Activated T-cell treated with anti-CD3 and anti-CD28 coated beads for 1 hour (primary cell): ENCODE measurements at places on chromosomes 1 and 21.

DNA sequence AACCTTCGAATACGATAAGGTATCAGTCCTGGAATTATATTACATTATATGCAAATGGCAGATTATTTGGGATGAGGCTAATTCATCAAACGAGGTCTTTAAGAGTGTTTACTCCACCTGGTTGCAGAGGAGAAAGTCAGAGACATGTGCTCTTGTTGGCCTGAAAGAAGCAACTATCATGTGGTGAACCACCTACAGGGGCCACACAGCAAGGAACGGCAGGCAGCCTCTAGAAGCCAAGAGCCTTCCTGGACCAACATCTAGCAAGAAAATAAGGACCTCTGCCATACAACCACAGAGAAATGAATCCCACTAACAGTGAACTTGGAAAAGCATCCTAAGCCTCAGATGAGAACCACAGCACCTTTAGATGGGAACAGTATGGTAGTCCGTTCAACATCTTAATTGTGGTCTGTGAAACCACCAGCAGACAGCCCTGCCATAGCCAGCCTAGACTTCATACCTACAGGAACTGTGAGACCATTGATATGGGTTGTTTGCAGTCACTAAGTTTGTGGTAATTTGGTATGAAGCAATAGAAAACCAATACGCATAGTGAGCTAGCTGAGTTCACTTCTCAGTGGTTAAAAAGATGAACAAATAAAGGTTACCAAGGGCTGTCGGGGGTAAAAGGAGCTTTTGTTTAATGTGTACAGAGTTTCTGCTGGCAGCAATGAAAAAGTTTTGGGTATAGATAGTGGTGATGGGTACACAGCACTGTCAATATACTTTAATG, 345.7 kb upstream of the RUNX1 start:
- DNase-seq = no peak

DNA sequence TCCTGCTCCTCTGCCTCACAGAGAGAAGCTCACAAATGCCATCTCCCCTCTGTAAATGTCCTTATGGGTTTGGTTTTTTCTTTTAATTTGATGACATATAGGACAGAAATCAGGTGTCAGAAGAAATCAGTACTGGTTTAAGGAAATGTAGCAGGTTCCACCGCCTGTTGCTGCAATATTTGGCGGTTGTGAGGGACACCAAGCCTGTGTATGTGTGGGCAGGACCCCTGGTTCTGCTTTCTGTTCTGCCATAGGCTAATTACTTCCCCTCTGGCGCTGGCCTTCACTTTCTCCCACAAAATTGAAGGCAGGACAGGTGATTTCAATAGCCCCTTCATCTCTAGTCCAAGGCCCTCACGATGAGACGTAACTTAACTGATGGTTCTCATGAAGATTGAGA, 69.2 kb downstream of the PRDM2 start:
- no peak for DNase-seq

DNA sequence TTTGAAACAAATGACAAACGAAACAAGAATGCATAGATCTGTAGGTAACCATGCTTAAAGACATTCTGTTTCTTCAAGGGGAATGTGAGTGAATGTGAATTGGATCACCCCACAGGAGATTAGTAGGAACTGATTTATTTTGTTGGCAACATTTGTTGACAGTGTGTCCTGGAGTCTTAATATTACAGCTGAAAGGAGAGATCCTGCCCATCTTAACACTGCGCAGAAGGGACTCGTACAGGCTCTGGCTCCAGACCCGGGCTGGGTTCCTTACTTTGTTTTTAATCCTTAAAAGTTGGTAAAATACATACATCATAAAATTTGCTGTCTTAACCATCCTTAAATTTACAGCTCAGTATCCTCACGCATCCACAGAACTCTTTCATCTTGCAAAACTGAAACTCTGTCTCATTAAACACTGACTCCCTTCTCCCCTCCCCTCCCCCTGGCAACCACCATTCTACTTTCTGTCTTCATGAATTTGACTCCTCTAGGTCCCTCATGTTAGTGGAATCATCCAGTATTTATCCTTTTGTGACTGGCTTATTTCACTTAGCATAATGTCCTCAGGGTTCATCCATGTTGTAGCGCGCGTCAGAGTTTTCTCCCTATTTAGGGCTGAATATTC, 74.1 kb downstream of the GALNT2 start:
- DNase-seq = no peak

DNA sequence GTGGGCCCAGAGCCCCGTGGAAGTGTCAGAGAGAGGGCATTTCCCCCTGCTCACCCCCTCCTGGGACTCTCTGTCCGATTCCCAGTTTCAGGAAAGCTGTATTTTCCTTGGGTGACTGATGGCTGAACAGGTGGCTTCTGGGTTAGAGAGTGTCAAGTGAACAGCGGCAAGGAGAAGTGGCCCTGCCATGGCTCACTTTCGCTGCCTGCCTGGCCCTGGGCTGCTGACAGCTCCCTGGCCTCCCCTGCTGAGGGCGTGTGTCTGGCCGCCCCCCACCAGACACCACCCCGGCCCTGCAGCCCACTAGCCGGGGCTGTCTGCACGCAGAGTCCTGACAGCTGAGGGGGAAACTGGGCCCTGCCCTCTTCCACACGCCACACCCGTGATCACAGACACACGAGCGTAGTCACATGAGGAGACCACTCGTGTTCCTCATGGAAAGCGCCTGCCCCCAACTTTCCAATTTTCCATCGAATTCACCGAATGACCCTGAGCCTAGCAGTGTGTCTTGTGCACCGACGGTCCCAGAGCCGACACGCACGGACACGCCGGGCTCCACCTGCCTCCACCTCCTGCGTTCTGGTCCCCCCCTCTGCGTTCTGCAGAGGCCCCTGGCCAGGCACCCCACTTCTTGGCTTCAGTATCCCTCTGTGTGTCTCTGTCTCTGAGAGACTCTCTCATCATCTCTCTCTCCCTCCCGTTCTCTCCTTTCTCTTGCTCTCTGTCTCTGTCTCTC, 60.6 kb upstream of the CASZ1 start:
- DNase-seq = no peak

DNA sequence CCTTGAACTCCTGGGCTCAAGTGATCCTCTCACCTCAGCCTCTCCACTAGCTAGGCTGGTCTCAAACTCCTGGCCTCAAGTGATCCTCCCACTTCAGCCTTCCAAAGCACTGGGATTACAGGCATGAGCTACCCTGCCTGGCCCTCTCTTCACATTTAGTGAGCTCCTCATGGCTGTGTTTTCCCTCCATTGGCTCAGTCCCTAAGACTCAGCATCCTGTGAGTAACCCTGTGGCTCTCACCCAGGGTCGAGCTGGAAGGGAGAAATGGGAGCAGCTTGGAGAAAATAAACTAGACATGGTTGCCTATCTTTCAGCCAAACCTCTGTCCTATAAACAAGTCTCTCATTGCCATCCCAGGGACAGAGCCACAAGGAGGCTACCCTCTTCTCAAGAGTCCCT, 17.5 kb downstream of the NCF2 start:
- DNase-seq = no peak

DNA sequence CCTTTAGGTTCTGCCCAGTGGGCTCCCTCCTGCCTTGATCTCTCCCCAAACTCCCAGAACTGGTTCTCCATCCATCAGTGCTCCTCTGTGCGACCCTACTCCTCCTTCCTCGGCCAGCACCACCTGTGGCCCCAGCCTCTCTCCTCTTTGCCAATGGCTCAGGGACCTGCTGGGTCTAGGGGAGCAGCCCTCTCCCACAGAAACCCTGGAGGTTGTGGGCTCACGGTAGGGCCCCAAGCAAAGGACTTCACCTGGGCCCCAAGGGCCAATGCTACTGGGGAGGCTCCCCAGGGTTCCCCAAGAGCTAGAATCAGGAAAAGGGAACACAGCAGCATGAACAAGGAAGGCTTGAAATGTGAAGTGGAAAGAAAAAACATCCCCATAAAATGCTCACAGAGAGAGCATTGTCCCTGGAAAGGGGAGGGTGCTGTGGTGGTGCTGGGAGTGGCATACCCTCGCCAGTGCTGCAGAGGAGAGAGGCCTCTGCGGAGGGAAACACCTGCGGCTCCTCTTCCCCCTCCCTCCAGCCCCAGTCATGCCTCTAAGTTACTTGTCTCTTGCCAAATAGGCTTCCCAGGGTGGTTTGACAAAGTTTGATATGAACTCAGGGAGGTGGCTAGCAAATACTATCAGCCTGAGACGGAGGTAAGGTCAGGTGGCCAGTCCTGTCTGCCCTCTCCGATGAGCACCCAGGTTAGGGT, 2.5 kb downstream of the TMEM63A start:
- no peak for DNase-seq
